ENCODE measurements at places on chromosomes 1 and 21.

- DNase-seq, result no peak
Measured at GRCh38 chr1:85569737-85570404, 10.7 kb upstream of the CCN1 start.

DNA sequence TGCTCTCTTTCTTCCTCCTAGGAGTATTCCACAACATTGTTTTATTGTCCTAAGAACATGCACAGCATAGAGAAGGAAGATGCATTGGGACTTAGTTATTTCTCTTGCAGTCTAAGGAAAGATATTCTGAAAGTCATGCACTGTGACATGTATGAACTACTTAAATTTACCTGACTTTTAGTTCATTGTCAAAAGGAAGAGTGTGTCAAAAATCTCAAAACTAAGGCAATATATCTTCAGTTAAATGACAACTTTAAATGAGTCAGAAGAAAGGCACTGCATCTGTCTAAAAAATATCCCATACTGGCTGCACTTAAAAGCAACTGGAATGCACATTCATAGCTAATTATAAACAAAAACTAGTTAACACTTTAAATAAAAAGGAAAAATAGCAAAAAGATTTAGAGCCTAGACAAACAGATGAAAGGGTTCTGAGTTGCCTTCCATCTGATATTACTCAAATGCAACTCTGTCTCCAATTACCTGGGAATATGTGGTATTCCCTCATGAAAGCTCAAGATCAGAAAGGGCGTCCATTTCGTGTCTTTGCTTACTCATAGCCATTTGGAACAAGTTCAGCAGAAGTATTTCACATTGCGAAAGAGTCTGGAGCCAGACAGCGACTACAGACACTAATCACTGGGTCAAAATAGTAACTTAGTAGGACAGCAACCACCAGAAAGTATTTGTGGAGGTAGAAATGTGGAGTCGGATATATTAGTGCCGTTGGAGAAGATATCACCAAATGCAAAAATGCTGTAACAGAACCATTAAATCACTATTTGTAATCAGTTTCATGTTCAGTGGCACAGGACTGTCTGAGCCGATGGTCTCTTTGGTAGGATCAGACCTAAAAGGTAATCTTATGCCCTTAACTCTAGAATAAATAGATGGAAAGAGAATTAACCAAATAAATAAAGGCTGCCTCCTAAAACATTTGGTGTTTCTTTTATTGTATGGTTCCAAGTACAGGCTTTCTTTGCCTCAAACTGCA, 225.7 kb downstream of the GREM2 start:
- DNase-seq, result no peak

DNA sequence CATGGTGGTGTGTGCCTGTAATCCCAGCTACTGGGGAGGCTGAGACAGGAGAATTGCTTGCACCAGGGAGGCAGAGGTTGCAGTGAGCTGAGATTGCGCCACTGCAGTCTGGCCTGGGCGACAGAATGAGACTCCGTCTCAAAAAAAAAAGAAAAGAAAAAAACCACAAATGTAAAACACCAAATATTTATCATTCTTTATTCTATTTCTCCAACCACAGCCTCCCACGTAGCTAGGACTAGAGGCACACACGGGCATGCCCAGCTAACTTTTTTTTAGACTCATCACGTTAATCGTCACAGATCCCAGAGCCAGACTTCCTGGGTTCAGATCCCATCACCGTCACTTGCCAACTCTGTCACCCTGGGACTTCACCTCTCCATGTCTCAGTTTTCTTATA, 13.5 kb downstream of the DNAJC16 start:
- no peak for DNase-seq

GRCh38 chr21:43867332-43867703, 2.3 kb downstream of the AGPAT3 start:
- DNase-seq, result no peak

GRCh38 chr1:77948841-77949424, 29.9 kb downstream of the FUBP1 start:
- no peak for DNase-seq
